Retina (tissue), 1 donor: ENCODE measurements at places on chromosomes 12 and 14.

DNA sequence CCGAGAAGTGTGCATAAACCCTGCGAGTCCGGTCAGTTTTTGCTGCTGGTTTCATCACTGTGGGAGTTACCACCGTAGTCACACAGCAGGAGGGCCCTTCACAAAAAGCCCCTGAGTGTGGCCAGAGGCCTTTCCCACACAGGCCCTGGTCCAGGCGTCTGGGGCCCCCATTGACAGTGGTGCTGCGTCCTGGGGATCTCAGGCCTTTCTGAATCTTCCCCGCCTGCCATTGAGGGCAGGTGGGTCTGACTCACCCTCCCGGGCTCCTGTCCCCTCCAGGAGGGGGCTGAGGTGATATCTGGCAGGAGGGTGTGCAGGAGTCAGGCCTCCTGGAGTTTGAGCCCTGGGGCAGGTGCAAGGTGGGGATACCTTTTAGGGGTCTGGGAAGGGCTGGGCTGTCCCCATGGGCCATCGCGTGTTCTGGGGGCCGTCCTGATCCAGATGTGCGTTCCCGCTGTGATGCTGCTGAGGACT, 358.5 kb downstream of the TMEM121 start:
- DNase-seq = no peak

- no peak for DNase-seq
Observed at GRCh38 chr12:21451529-21451928, 14.1 kb downstream of the PYROXD1 start.

GRCh38 chr12:104508752-104509446, 52.2 kb downstream of the CHST11 start:
- DNase-seq = no peak

- no peak for DNase-seq
Observed at GRCh38 chr12:102021540-102022246, 40.1 kb downstream of the WASHC3 start.

DNA sequence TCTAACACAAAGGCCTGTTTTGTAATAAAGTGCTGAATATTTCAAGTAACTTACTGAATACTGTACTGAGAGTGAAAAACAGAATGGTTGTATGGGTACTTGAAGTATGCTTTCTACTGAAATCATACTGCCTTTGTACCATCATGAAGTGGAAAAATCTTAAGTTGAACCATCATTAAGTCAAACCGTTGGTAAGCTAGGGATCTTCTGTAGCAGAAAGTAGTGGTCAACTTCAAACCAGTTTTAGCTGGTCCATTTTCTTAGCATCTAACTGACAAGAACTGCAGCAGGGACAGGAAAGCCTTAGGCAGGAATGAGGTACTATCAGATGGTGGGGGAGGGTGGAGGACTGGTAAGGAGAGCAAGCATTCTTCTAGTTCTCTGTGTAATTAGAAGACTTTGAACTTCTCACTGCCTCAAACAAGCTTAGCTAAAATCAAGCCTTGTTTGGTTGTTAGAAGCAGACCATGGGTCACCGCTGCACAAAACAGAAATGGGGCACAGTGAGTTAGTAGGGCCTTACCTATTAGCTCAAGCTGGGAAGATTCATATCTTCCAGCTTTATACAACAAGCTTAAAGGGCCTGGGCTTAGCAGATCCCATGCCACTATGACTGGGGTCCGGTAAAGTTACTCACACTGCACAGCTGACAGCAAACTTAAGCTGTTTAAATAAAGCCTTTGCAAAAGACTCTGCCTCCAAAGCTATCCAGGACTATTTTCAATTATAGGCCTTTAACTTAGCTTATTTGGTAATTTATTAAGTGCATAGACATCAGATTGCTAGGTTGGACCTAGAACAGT, 73.8 kb downstream of the ACADS start:
- no peak for DNase-seq

- DNase-seq = no peak
Observed at GRCh38 chr12:89789862-89790261, 81.2 kb upstream of the ATP2B1 start.

- no peak for DNase-seq
Observed at GRCh38 chr12:43863770-43864366, 28.0 kb downstream of the TMEM117 start.

DNA sequence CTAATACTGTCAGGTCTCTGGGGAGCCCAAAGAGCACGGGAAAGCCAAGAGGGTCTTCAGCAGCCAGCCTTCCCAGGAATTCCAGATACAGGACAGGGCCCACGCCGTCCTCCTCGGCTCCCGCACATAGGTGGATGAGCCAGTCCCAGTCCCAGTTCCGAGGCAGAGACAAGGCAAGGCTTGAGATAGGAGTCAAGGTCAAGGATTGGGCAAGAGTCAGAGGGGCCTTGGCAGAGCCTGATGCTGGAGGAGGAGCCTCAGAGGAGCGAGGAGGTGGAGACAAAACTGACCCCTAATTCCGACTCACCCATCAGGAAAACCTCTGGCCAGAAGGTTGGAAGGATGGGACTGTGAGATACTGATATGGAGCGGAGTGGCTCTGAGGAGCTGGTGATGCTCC, 21.0 kb downstream of the KRT80 start:
- DNase-seq = no peak

GRCh38 chr12:71465796-71466195, 26.2 kb downstream of the LGR5 start:
- DNase-seq = no peak

DNA sequence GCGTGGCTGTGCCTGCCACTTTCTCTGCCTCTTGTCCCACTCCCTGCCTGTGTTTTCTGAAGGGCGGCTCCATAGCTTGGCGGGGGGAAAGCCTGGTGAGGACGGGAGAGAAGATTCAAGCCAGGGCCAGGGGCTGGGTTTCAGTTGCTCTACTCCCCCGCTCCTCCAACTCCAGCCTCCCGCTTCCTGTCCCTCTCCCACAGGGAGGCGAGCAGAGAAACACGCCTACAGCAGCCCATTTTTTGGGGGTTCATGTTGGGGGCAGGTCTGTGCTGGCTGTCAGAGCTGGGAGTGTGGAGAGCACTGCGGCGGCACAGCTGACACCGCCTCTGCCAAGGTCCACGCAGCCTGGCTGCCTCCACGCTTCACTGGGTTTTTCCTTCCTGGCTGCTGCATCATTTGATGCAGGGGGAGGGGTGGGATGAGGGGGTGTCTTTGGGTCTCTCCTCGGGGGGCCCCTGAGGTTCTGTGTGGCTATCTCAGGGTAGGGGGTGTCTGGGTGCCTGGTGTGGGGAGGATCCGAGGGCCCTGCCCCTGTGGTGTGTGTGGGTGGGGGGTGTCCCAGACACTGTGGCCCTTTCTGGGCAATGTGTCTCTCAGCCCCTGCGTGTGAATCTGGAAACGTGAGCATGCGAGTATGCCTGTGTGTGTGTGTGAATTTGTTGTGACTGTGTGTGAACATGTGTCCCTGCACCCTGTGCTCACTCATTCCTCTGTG, 10.7 kb upstream of the KRT80 start:
- DNase-seq = peak; percentile 80

DNA sequence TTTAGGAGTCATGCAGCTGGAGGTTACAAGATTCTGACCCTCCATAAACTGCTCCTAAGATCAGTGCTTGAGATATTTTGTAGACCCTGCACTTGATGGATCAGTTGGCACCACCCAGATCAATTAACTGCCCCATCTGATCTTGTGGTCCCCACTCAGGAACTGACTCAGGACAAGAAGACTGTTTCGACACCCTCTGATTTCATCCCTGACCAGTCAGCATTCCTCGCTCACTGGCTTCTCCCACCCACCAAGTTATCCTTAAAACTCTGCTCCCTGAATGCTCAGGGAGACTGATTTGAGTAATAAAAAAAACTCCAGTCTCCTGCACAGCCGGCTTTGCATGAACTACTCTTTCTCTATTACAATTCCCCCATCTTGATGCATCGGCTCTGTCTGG, 360.2 kb downstream of the GALC start:
- DNase-seq = no peak

- peak; percentile 77 for DNase-seq
Observed at GRCh38 chr12:123948796-123949769, 23.5 kb downstream of the CCDC92 start.

GRCh38 chr12:117685110-117685926, 283.5 kb downstream of the KSR2 start:
- no peak for DNase-seq

GRCh38 chr12:125512541-125513298, 447.5 kb downstream of the AACS start:
- DNase-seq = no peak

GRCh38 chr12:100274291-100274690, 7.3 kb downstream of the SCYL2 start:
- DNase-seq = no peak

DNA sequence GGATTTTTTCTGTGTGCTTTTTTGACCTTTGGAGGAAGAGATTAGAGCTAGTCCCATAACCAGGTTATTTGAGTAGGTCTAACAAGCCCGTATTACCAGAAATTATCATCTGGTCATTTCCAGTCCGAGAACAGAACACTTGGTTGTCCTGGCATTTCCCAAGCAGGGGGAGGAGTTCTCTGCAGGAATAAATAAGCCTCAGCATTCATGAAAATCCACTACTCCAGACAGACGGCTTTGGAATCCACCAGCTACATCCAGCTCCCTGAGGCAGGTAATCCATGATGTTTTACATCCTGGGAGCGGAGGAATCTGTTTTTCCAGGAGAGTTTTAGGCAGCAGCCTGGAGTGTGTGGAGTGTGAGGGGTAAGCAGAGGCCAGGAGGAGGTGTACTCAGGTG, at the start of gene SERPINA3:
SERPINA3 (plus strand) TSS at position 218 of the 400 bp plus-strand sequence. CDS start 2,051 bp downstream, outside the sequence.
- no peak for DNase-seq

DNA sequence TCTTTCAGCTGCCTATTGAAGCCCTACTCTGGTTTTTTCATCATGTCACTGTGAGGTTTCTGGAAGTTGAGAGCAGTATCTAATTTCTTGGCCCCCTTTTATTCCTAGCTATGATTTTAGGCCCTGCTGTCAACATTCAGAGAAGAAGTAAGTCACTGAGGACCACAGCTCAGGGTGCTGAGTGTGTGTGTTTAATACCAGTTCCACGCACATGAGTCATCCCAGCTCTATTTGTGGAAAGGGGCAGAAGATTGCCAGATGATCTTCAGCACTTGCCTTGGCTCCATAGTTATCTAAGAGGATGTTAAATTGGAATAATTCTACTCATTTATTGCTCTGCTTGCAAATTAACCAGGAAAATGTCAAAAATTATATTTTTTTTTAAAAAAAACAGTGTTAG, 65.5 kb upstream of the SLC38A4 start:
- no peak for DNase-seq

- no peak for DNase-seq
Observed at GRCh38 chr12:50633955-50634354, 129.2 kb downstream of the DIP2B start.

DNA sequence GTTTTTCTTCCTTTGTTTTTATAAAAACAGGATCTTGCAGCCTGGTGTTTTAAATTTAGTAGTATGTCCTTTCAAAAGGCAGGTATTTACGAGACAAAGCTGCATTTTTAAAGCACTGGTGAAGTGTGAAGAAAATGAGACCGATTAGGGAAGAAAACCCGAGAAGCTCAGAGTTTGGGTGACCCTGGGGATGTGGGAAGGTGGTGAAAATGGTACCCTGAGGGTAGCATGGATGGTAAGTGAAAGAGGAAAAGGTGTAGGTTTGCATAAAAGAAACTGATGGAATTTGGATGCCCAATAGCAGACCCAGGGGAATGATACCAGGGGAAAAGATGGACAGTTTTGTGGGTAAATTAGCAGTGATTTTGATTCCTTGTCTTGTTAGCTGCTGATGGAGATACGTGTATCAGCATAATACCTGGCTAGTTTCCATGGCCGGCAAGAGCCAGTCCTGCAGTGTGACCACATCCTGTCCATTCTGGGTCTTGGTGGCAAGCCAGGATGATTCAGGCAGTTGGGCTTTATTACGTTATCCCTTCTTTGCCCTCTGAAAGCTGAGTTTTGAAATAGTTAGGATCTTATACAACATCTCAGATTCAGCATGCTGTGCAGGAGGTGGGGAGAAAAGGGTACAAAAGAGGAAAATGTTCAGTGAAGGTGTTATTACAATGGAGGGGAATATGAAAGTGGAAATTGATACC, 8.9 kb downstream of the BICD1 start:
- DNase-seq = no peak

- DNase-seq = no peak
Observed at GRCh38 chr12:9763025-9763424, 2.3 kb upstream of the CD69 start.

DNA sequence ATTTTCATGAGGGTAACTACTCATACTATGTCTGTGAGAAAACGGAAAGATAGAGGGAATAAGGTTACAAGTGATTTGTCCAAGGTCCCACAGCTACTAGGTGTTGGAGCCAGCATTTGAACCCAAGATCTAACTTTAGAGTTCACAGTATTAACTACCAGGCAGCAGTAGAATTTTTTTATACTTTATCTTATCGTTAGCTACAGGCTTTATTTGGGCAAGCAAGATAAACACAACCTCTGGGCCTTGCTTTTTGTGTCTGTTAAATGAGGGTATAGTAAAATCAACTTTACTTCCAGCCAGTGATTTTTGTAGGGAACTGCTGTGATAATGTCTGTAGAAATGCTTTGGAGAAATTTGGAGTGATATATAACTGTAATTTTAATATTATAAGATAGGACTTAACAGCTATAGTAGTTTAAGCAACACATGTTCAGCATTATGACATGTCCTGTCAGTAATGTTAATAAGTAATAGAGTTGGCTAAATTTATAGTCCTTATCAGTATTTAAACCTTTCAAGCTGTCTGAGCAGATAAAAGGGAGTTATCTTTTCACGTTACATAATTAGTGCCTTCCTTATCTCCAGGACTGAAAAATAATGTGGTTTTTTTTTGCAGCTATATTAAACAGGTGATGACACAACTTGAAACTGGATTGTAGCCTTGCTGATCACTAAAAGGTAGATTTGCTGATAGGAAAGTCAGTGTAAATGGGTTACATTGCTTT, 12.8 kb downstream of the LEMD3 start:
- DNase-seq = no peak

- DNase-seq = peak; percentile 47
Observed at GRCh38 chr12:90253674-90254181, 545.1 kb upstream of the ATP2B1 start.

DNA sequence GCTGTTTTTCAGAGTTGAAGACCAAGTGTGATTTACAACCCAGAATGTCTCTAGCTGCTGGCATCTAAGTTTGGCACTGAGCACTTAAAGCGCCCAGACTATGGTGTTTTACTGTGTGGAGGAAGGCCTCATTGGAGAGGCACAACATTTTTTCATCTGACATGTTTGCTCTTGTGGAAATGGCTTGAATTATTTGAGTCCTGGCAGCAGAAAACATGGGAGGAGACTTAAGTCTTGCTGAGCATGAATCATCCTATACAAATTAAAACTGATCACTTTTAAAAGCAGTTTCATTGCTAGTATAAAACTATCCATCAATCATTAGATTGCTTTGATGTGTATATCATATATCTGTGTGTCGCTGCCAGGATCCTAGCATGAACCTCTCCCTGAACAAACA, 85.9 kb upstream of the REP15 start:
- no peak for DNase-seq

DNA sequence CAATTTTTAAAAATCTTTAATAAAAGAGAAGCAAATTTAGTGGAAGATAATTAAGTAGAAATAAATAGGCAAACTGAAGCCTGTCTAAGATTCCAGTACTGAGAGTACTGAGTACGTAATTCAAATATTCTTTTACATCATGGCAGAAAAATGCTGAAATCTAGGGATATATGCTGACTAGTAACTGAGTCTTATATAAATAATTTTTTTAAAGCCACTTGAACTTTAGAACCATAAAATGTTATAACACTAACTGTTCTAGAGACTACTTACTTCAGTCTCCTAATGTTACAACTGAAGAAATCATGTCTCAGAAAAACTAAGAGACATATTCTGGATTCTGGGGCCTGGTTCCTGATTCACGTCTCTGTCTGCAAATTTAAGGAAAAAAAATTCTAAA, 230.6 kb upstream of the PLEKHG7 start:
- no peak for DNase-seq

- no peak for DNase-seq
Observed at GRCh38 chr12:68630050-68630449, 19.4 kb downstream of the RAP1B start.
